Activated naive CD4-positive, alpha-beta T cell treated with anti-CD3 and anti-CD28 coated beads, Interleukin-2, amount 50 U/mL, for 16 hours (primary cell): ENCODE measurements at places on chromosomes 16 and 17.

- DNase-seq = peak; percentile 32
These were observed 230.3 kb downstream of the MRTFB start for GRCh38 chr16:14301169-14302030.

- DNase-seq = no peak
These were observed 28.0 kb downstream of the AP1G1 start for GRCh38 chr16:71780521-71781089.

DNA sequence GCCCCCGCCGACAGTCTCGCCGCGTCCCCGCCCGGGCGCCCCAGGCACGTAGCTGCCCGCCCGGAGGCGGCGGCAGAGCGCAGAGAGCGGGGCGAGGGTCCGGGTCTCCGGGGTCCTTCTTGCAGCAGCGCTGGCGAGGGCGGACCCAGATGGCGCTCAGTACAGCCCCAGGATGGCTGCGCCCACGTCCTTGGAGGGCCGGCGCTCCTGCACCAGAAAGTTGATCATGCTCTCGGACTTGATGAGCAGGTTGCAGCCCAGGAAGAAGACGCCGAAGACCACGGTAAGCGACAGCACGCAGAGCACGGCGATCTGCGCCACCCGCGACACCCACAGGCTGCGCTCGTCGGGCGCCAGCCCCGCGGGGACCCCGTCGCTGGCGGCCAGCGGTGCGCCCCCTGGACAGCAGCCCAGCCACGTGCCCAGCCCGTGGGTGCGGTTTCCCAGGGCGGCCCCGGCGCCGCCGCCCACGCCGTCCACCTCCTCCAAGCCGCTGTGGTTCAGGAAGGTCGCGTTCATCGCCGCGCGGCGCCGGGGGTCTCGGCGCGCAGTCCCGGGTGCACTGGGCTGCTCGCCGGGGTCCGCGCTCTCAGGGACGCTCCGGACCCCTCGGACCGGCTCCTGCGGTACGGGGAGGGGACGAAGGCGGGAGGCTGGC is 435 bp downstream of the RPRML start:
- no peak for DNase-seq

- no peak for DNase-seq
These were observed 50.2 kb downstream of the CDK5R1 start for GRCh38 chr17:32536736-32537643.

DNA sequence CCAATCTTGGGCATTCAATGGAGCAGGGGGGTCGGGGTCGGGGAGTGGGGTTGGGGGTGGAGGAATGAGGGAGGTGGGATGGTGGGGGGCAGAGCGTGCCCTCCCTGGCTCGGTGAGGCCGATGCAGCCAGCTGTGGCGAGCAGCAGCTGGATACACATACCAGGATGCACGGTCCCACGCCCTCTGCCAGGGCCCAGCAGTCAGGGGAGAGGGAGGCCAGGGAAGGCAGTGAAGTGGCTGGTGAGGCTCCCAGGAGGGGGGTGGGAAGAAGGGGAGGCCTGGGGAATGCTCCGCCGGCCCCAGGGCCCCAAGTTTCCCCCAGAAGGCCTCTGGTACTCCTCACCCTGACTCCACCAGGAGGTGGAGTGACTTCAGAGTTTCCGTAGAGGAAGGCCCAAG is 77.6 kb upstream of the LHX1 start:
- DNase-seq = no peak

- DNase-seq = no peak
These were observed 330.7 kb downstream of the KIF2B start for GRCh38 chr17:54153423-54153822.

- DNase-seq = no peak
These were observed 45.7 kb downstream of the PHKB start for GRCh38 chr16:47506800-47507199.

GRCh38 chr17:13647543-13648021 is 45.9 kb upstream of the HS3ST3A1 start:
- DNase-seq = no peak

DNA sequence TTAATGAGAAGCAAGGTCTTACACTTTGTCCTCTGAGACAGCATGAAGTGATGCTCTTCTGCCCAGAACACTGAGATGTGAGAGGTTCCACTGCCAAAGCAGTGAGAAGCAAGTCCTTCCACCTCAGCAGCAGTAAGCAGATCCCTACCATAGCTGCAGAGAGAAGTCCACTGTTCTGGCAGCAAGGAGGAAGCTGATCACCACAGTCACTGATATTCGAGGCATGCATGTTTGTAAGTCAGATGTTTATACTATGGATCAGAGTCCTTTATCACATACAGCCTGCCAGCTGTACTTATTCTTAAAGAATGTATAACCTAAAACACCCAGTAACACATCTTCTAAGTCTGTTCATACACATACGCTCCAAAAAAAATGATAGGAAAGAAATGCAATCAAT is 18.2 kb upstream of the METTL2A start:
- DNase-seq = no peak

- no peak for DNase-seq
These were observed 12.0 kb downstream of the USP36 start for GRCh38 chr17:78828470-78829185.

DNA sequence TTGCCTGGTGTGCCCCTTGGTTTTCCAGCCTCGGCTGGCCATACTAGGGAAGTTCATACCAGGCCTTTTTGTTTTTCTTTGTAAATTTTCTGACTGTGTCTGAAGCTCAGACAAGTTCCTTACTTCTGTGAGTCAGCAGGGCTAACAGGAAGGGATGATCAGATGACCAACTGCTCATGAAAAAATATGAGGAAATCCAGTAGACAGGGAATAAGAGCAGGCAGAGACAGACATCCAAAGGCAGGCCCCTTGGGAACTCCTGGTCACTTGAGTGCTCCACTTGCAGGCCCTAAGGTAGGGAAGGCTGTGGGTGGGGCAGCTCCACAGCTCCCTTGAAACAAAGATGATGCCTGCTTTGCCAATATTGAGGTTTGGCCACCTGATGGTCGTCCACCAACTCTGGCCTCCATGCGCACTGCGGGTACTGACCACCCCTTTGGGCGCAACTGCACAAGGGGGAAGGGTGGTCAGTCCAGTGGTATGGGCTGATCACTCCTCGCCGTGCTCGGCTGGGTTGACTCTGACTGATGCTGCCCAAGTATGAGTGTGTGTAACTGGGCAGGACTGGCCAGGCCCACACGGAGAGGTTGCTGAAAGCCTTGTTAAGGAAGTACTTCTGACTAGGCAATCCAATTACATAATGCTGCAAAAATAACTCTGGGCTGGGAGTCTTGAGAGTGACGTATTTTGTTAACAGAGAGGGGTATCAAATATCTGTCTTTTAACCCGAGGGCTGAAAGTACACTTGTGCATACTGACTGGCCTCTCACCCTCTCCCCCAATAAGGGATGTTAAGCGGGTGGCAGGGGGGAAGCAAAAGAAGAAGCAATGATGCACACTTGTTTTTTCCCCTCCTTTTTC is 20.8 kb upstream of the ZFHX3 start:
- DNase-seq = no peak

- no peak for DNase-seq
These were observed 256.9 kb upstream of the PMFBP1 start for GRCh38 chr16:72428681-72429376.

DNA sequence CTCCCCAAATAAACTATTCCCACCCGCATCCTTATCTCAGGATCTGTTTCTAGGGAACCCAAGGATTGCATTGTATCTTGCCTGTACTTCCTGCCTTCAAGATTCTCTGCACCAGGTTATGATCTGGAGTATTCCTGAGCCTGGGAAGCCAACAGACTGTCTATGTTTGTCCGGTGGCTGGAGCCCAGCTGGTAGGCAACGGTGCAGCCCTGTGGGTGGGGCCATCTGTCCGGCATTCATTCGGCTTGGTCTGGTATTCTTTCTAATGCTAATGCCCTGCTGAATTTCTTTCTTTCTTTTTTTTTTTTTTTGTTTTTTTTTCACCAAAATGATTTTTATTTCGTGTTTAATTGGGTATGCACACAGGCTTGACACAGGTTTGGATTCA is 20.7 kb upstream of the TVP23A start:
- no peak for DNase-seq

DNA sequence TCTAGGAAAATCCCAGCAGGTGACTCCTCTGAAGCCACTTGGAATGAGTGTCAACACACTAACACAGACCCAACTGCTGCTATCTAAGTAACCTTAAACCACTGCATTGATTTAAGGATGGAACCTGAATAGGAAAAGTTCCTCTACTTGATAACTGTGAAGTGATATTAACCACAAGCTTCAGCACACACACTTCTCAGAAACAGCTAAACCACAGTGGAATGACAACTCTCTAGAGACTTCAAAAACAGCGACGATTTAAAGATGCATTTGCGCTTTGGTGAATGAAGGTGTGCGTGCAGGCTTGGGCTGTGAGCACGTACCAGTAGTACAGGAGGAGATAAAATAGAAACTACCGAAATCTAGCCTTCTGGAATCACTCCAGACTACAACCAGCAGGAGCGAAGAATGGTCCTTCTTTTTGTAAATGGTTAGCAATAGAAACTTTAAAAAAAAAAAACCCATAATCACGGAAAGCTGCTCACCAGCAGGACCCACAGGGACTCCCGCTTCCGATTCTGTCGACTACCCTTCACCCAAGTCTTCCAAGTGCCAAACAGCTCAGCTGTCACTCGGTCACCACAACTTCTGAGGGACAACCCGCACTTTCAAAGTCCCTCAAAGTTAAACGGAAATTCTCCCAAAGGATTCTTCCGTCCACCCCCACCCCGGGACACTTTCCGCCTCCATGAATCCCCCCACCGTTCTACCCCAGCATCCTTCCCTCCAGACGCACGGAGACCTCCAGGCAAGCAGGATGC is 137.7 kb upstream of the CORO6 start:
- peak; percentile 58 for DNase-seq
